Neural crest cell (in vitro differentiated cells): ENCODE measurements at places on chromosomes 2 and 18. TPM values are rescaled to one million over a fixed set of nuclear protein-coding genes. Genes with fewer than 3 reads are reported as not detected.

The GLB1L gene
- 11.2 and 12.7 TPM in 2 replicates for total RNA-seq

- H3K4me3 ChIP-seq: no peak overlapping the region
- no peaks in the 10 kb centered on the region for H3K36me3 ChIP-seq
- H3K27ac ChIP-seq: no peak overlapping the region
- DNase-seq: no peak
These were observed 514.9 kb downstream of the PTPRM start for GRCh38 chr18:8081872-8082553.

The AQP4 gene
- total RNA-seq: not detected in 2 replicates

The CCDC178 gene
- 0.42 and 0.82 TPM in 2 replicates for total RNA-seq

The GPBAR1 gene
- total RNA-seq: 0.14 TPM in 1 of 2 replicates, not detected in the other

DNA sequence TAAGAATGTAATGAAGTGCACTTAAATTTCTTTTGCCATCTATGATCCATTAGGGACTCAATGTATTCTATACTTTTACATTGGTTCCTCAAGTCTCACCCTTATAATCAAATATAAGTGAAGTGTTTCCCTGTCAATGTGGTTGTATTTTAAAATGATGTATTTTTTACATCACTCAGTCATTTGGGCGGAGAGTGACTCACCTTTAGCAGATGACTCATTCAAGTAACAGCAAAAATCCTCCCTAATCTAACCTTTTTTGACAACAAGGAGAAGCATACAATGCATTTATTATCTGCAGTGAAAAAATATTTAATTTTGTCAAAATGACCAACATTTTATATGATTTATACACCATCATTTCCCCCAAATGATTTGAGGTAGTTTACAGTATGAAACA lies 94.4 kb downstream of the FANCL start:
- no peak overlapping the region for H3K27ac ChIP-seq
- no peak overlapping the region for H3K4me3 ChIP-seq
- no peaks in the 10 kb centered on the region for H3K27me3 ChIP-seq
- H3K4me1 ChIP-seq: no peaks in the 10 kb centered on the region
- peaks cover 10% of the 10 kb centered on the region for H3K36me3 ChIP-seq

DNA sequence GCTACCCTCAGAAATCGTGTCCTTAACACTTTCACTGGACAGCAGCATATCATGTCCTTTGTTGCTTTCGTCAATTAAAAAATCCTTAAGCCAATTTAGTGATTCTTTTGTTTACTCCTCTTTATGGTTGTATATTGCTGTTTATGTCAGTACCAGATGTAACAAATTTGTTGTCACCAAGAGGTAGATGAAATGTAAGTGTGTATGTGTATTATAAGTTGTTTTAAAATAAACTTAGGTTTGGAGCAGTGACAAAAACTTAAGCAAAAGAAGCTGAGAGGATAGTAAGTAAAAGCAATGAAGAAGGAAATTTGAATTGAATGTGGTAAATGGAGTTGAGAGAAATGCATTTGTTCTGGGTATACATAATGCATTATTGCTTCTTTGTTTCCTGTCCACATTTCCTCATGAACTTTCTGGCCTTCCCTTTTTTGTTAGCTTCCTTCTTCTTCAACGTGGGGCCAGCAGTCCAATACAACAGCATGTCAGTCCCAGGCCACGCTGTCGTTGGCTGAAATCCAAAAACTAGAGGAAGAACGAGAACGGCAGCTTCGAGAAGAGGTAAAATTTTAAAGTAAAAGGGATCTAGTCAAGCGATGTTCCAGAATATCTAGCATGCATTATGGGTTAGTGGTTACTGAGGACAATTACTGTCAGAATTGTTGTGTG lies 30.5 kb upstream of the SNORC start:
- DNase-seq: no peak
- H3K4me1 ChIP-seq: peaks cover 19% of the 10 kb centered on the region
- peaks cover 9% of the 10 kb centered on the region for H3K36me3 ChIP-seq
- no peak overlapping the region for H3K4me3 ChIP-seq
- no peaks in the 10 kb centered on the region for H3K27me3 ChIP-seq

The ZNF892 gene
- total RNA-seq: 18.9 and 20.2 TPM in 2 replicates

The PRKRA gene
- 91.9 and 96.3 TPM in 2 replicates for total RNA-seq

The SERPINB10 gene
- total RNA-seq: not detected in 2 replicates

The GCG gene
- 0.27 TPM in 1 of 2 replicates, not detected in the other for total RNA-seq

GRCh38 chr18:54822872-54823845 lies 5.1 kb upstream of the RAB27B start:
- H3K27me3 ChIP-seq: peaks cover 11% of the 10 kb centered on the region
- no peaks in the 10 kb centered on the region for H3K36me3 ChIP-seq
- H3K27ac ChIP-seq: no peak overlapping the region
- peaks cover 5% of the 10 kb centered on the region for H3K4me1 ChIP-seq
- no peak for DNase-seq
- no peak overlapping the region for H3K4me3 ChIP-seq

The FAP gene
- 0.50 TPM in 1 of 2 replicates, not detected in the other for total RNA-seq

The LAMA1 gene
- 96.1 and 102 TPM in 2 replicates for total RNA-seq

DNA sequence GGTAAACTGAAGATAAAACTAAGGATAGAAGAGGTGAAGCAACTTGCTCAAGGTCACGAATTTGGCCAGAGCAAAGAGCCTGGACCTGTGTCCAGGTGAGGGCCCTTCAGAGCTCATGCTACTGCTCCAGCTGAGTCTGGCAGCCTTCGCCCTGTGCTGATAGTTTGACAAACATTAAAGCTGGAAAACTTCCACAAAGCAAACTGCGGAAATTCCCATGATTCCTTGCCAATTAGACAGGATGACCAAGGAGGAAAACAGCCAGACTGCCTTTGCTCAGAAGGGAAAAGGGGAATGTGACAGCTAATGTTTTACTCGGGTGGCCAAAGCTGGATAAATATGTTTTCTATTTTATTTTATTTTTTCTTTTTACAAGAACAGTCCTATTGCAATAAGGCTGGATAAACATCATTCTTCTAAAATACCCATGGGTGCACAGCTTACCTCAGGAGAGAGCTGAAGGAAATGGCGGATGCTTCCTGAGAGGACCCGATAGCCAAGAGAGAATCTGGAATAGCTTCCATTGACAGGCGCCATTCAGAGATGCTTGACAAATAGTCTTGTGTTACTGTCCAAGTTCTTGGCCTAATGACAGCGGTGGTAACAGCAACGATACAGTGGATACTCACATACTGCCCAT lies 5.3 kb upstream of the CTAGE1 start:
- no peak overlapping the region for H3K27ac ChIP-seq
- no peaks in the 10 kb centered on the region for H3K36me3 ChIP-seq
- no peak overlapping the region for H3K4me3 ChIP-seq
- peaks cover 6% of the 10 kb centered on the region for H3K27me3 ChIP-seq
- no peaks in the 10 kb centered on the region for H3K4me1 ChIP-seq
- DNase-seq: no peak

DNA sequence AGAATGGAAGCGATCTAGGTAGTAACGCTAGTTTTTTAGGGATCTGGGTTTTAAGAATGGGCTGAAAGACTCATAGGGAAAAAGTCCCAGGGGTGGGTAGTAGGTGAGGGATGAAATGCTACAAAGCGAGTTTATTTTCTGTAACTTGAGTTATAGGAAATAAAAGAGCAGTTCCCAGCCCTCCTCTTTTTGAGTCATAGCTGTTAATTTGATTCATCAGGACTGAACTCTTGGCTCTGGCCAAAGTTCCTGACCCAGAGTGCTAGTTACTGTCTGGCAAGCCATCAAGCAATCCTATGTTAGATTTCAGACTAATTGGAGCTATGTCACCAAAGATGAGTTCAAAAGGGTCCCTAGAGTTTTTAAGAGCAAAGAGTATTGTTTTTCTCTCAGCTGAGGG lies 17.4 kb upstream of the NOSTRIN start:
- H3K4me3 ChIP-seq: no peak overlapping the region
- DNase-seq: no peak
- H3K36me3 ChIP-seq: peaks cover 3% of the 10 kb centered on the region
- H3K27me3 ChIP-seq: no peaks in the 10 kb centered on the region
- no peak overlapping the region for H3K27ac ChIP-seq
- H3K4me1 ChIP-seq: peaks cover 14% of the 10 kb centered on the region

GRCh38 chr2:43041661-43042360 lies 184.6 kb downstream of the ZFP36L2 start:
- no peak for DNase-seq
- H3K27ac ChIP-seq: peak overlapping the region; percentile 82
- H3K4me3 ChIP-seq: no peak overlapping the region

GRCh38 chr2:133053541-133053940 lies 383.5 kb upstream of the LYPD1 start:
- H3K27ac ChIP-seq: no peak overlapping the region
- H3K4me1 ChIP-seq: no peaks in the 10 kb centered on the region
- H3K36me3 ChIP-seq: no peaks in the 10 kb centered on the region
- H3K4me3 ChIP-seq: no peak overlapping the region
- no peaks in the 10 kb centered on the region for H3K27me3 ChIP-seq
- DNase-seq: no peak

DNA sequence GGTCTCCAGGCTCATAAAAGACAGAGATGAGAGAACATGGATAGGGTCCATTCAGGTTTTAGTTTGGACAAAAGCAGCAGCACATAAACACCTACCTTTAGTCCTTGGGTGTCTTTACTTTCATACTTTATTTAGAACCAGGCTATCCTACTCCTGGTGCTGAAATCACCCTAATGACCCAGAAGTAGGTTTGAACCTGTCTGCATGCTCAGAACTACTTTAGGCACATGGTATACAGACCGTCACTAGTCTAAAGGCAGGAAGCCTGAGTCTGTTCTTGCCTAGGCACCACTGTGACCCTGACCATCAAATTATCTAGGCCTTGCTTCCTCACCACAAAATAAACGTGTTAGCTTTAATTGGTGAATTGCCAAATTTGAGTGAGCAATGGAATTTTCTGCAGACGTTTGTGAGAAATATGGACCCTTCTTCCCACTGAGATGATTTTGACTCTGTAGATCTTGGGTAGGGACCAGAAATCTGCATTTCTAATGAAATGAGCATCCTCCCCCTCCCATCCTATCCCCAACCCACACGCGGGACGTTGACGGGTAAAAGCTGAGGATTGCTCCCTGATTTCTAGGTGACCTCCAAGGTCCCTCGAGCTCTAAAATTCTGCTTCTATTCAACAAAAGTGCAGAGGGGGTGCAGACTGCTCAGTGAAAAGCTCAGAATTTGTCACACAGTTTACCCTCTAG lies 75.1 kb downstream of the PLEKHM3 start:
- H3K27me3 ChIP-seq: no peaks in the 10 kb centered on the region
- no peak overlapping the region for H3K4me3 ChIP-seq
- H3K27ac ChIP-seq: no peak overlapping the region
- no peaks in the 10 kb centered on the region for H3K36me3 ChIP-seq
- DNase-seq: no peak

The PJVK gene
- 5.8 and 6.2 TPM in 2 replicates for total RNA-seq

DNA sequence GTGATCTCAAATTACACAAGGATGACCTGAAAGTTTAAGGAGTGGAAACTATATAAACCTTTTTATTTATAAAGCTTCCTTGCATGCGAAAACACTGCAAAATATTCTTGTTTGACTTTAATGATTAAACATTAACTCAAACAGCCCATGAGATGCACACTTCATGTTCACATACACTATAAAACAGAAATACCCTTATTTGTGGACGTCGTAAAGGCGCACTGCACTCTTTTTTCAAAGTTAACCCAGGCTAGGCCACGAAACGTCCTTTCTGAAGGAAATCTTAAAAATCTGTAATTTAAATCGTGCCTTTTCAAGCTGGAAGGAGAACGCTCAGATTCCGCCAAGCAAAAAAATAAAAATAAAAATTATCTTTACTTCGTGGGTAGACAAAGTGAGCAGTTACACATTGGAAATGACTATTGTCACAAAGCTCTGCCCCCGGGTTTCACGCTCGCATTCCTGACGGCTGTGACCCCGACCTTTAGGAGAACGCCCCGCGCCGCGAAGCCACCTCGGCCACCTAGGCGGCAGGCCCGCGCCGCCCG lies 728 bp downstream of the FAM168B start:
- H3K27me3 ChIP-seq: no peaks in the 10 kb centered on the region
- H3K4me1 ChIP-seq: peaks cover 14% of the 10 kb centered on the region
- no peak for DNase-seq
- peak overlapping the region; percentile 62 for H3K27ac ChIP-seq
- H3K4me3 ChIP-seq: peak overlapping the region; percentile 91

GRCh38 chr2:121591199-121591598 lies 58.1 kb downstream of the CLASP1 start:
- H3K36me3 ChIP-seq: peaks cover 11% of the 10 kb centered on the region
- no peak for DNase-seq
- H3K27ac ChIP-seq: no peak overlapping the region

GRCh38 chr2:120845277-120845676 lies 109.6 kb downstream of the GLI2 start:
- H3K27ac ChIP-seq: no peak overlapping the region
- peaks cover 9% of the 10 kb centered on the region for H3K36me3 ChIP-seq
- H3K4me3 ChIP-seq: no peak overlapping the region
- DNase-seq: no peak
- H3K4me1 ChIP-seq: peaks cover 13% of the 10 kb centered on the region

- no peak overlapping the region for H3K4me3 ChIP-seq
- no peaks in the 10 kb centered on the region for H3K36me3 ChIP-seq
- H3K27me3 ChIP-seq: peaks cover 7% of the 10 kb centered on the region
- no peaks in the 10 kb centered on the region for H3K4me1 ChIP-seq
- no peak for DNase-seq
These were observed 135.0 kb upstream of the HNMT start for GRCh38 chr2:137829251-137829650.

DNA sequence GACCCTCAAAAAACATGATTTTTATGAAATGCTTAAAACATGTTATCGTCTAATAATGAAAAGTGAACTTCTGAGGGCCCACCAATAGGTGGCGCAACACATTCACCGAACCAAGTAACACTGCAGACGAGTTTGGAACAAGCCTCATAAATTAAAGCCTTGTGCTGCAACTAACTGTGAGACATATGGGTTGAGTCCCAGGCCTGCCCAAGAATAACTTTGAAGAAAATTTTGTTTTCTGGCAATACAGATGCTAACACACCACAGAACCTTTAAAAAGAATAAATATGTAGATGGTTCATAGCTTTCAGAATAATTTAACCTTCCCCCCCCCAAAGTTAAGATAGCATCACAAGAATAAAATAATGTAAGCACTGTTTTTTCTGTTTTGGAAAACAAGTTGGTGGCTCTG lies 285.9 kb downstream of the RNF144A start:
- no peaks in the 10 kb centered on the region for H3K27me3 ChIP-seq
- H3K4me3 ChIP-seq: no peak overlapping the region
- peaks cover 11% of the 10 kb centered on the region for H3K4me1 ChIP-seq
- H3K27ac ChIP-seq: peak overlapping the region; percentile 15

DNA sequence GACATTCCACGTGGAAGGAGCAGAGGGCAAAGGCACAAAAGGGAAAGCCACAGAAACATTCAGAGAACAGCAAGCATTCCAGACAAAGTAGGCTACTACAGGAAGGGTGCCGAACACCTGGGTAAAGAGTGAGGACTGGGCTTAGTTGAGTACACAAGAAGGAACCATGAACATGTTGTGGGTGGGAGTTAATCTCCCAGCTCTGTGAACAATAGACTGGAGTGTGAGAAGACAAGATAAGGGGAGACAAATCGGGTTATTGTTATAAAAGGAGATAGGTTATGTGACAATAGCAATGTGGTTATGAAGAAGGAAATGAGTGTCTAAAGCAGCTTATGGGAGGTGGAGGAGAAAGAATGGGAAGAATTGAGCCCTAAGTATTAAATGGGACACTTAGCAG lies 70.0 kb downstream of the DPP4 start:
- no peak for DNase-seq
- H3K36me3 ChIP-seq: peaks cover 3% of the 10 kb centered on the region
- H3K4me1 ChIP-seq: peaks cover 19% of the 10 kb centered on the region
- H3K27ac ChIP-seq: no peak overlapping the region

- H3K4me1 ChIP-seq: peaks cover 5% of the 10 kb centered on the region
- peaks cover 21% of the 10 kb centered on the region for H3K36me3 ChIP-seq
- DNase-seq: no peak
- no peak overlapping the region for H3K4me3 ChIP-seq
- H3K27ac ChIP-seq: no peak overlapping the region
These were observed 136.6 kb upstream of the ZC3H15 start for GRCh38 chr2:186349508-186349907.
